HFFc6 (cell line): ENCODE measurements at places on chromosomes 11 and 22. TPM values are rescaled to one million over a fixed set of nuclear protein-coding genes. Genes with fewer than 3 reads are reported as not detected.

- H3K27me3 ChIP-seq, result peaks cover 14% of the 10 kb centered on the region
- no peak overlapping the region for H3K4me3 ChIP-seq
- peak overlapping the region; percentile 61 for H3K27ac ChIP-seq
- peaks cover 38% of the 10 kb centered on the region for H3K4me1 ChIP-seq
- DNase-seq, result no peak
- peaks cover 71% of the 10 kb centered on the region for H3K36me3 ChIP-seq
These were observed 47.7 kb downstream of the DKK3 start for GRCh38 chr11:11960687-11961086.

DNA sequence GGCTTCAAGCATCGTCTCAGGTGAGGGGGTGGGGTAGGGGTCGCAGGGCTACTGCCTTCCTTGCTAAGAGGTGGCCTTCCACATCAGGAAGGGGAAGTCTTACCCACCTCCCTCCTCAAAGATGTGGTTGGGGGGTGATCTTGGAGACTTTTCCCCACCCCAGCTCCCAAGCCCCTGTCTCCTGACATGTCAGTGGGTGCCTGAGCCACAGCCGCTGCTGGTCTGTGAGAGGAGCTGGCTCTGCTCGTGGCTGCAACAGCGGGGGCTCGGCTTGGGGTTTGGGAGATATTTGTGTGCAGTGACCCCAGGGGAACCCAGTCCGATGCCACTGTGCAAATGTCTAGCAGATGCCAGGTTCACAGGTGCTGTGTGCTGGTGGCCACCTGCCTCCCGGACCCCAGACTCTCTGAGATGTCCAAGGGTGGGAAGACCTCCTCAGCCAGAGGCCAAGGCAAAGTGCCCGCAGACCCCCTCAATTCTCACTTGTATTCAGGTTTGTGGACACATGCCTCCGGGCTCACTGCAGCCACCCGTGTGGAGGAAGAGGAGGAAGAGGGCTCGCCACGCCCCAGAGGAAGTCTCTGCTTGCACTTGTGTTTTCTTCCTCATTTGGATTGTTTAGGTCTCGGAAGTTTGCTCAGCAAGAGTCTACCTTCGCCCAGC, 1.9 kb downstream of the KCNQ1 start:
- H3K4me1 ChIP-seq, result no peaks in the 10 kb centered on the region
- H3K36me3 ChIP-seq, result no peaks in the 10 kb centered on the region
- H3K27ac ChIP-seq, result no peak overlapping the region
- H3K4me3 ChIP-seq, result no peak overlapping the region

DNA sequence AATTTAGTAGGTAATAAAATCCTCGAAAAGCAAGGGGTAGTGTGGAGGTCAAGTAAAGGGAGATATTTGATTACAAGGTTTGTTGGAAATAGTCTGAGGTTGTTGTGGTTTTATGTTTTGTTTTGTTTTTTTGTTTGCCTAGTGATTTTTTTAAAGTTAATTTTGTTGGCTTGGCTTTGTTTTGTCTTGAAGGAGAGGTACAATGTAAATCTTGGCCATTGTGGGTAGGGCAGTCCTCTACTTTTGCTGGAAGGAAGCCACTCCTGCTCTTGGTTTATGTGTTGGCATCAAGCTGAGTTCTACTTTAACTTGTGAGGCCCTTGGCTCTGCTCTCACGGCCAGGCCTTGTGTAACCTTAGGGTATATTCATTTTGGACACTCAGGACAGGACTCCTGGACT, 3.2 kb downstream of the AMOTL1 start:
- peak overlapping the region; percentile 35 for H3K4me3 ChIP-seq
- peaks cover 4% of the 10 kb centered on the region; the same call in 1 of the 2 replicates for H3K36me3 ChIP-seq
- H3K4me1 ChIP-seq, result peaks cover 70% of the 10 kb centered on the region
- DNase-seq, result no peak
- H3K27ac ChIP-seq, result peak overlapping the region; percentile 49

DDX25 gene
- not detected in 3 replicates for total RNA-seq

TEX54 gene
- total RNA-seq, result not detected in 3 replicates

EMSY gene
- total RNA-seq, result 14.5 to 17.0 TPM (median 15.6 TPM) in 3 replicates

KMT5B gene
- 19.0 to 22.0 TPM (median 21.0 TPM) in 3 replicates for total RNA-seq

DNA sequence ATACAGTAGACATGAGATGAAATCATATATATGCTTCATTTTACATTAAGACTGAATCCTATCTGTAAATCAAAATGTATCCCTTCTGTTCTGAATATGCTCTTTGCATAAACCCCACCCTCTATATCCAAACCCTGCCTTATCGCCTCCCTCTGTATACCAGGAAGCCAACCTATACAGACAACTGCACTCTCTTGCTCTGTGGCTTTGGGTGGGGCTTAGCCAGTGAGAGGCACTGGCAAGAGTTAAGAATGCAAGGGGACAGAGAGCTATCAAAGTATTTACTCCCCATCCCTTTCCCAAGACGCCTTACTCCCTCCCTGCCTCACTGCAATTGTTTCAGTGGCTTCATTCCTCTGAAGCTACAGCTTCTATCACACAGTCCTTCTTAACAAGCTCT, 309.8 kb downstream of the TTC28 start:
- no peak overlapping the region for H3K4me3 ChIP-seq
- H3K27me3 ChIP-seq, result no peaks in the 10 kb centered on the region
- H3K4me1 ChIP-seq, result peaks cover 43% of the 10 kb centered on the region
- peaks cover 14% of the 10 kb centered on the region; the same call in 1 of the 2 replicates for H3K36me3 ChIP-seq
- no peak for DNase-seq

CENPM gene
- 15.3 to 26.2 TPM (median 25.1 TPM) in 3 replicates for total RNA-seq

B3GAT1 gene
- not detected in 3 replicates for total RNA-seq

- H3K27ac ChIP-seq, result no peak overlapping the region
- no peaks in the 10 kb centered on the region for H3K4me1 ChIP-seq
- DNase-seq, result peak; percentile 57
- no peak overlapping the region for H3K4me3 ChIP-seq
- H3K36me3 ChIP-seq, result no peaks in the 10 kb centered on the region
- peaks cover 16% of the 10 kb centered on the region for H3K27me3 ChIP-seq
These were observed 11.0 kb upstream of the PTPN5 start for GRCh38 chr11:18802381-18803257.

ACR gene
- not detected in 3 replicates for total RNA-seq

KDM4E gene
- total RNA-seq, result not detected in 2 replicates

OR5AK2 gene
- not detected in 3 replicates for total RNA-seq

ROM1 gene
- total RNA-seq, result 2.7 to 4.5 TPM (median 3.1 TPM) in 3 replicates

OLFML1 gene
- 0.25 TPM in 1 of 3 replicates, not detected in the others for total RNA-seq

DNA sequence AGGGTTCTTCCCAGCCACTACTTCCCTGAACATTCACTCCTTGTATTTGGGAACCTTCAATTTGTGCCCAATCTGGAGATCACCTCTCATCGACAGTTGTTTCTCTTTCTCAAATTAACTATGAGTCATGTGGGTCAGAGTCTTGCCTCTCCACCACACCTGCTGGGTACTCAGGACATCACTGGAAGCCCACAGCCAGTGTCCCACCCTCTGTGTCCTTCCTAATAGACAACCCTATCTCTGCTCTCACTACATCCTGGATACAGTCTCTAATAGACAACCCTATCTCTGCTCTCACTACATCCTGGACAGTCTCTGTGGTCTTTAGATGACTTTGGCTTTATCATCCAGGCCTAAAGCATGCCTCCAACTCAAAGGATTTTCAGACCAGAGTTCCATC, 70.1 kb downstream of the ARL14EP start:
- no peak overlapping the region for H3K27ac ChIP-seq
- H3K4me1 ChIP-seq, result no peaks in the 10 kb centered on the region
- no peaks in the 10 kb centered on the region for H3K27me3 ChIP-seq
- H3K36me3 ChIP-seq, result no peaks in the 10 kb centered on the region
- DNase-seq, result no peak

DNA sequence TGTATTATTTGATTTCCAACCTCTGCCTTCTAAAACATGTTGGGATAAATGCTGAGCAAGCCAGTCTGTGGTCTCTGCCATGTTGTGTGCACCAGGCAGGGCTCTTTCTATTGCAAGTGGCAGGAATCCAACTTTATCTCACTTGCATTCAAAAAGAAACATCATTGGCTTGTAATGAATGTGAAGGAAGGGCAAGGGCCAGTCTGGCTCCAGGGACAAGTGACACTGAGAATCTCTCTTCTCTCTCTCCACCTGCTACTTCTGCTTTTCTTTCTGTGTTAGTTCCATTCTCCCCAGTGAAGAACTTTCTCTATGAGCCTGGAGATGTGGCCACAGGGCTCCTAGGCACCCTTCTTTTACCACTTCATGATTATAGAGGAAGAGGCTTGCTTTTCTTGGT, 329.9 kb upstream of the NCAM1 start:
- no peak for DNase-seq
- H3K27me3 ChIP-seq, result peaks cover 6% of the 10 kb centered on the region; the same call in 1 of the 2 replicates
- H3K27ac ChIP-seq, result no peak overlapping the region
- no peaks in the 10 kb centered on the region for H3K36me3 ChIP-seq

- H3K27me3 ChIP-seq, result no peaks in the 10 kb centered on the region
- peaks cover 24% of the 10 kb centered on the region for H3K36me3 ChIP-seq
- H3K4me1 ChIP-seq, result peaks cover 18% of the 10 kb centered on the region
- H3K4me3 ChIP-seq, result no peak overlapping the region
These were observed 43.9 kb downstream of the PDHX start for GRCh38 chr11:34960277-34960676.

DNA sequence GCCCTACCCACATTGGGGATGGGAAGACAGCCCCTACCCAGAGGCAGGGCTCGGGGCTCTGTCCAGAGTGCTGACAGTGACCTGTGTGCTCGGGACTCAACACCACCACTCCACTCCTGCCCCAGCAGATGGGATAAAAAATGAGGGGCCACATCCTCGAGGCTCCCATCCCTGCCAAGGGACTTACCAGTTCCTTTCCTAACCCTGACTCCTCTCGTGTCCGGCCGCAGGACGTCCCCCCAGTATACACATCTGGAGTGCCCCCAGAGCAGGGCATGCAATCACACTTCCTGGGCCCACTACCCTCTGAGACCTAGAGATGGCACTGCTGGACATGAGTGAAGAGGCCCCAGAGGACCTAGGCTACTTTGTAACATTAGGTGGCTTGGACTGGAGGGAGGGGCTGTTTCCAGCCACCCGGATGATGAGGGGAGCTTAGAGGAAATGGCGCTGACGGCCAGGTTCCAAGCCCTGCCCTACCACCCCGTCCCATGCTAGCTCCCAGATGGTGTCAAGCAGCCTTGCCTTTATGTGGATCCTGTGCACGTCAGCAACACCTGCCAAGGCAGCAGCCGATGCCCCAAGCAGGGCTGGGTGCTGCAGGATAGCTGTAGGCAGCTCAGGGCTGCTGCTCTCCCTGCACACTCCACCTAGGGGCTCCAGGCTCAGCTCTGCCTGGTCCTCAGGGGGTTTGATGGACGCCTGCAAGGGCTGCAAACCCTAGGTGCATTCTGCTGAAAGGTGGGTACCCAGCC, 86.6 kb downstream of the DGCR2 start:
- no peaks in the 10 kb centered on the region for H3K36me3 ChIP-seq
- no peak overlapping the region for H3K4me3 ChIP-seq
- no peaks in the 10 kb centered on the region for H3K4me1 ChIP-seq
- H3K27ac ChIP-seq, result no peak overlapping the region
- peaks cover 7% of the 10 kb centered on the region for H3K27me3 ChIP-seq

GRCh38 chr11:15927196-15927863, 429.0 kb downstream of the SOX6 start:
- H3K36me3 ChIP-seq, result no peaks in the 10 kb centered on the region
- H3K27me3 ChIP-seq, result peaks cover 7% of the 10 kb centered on the region; the same call in 1 of the 2 replicates
- H3K4me1 ChIP-seq, result no peaks in the 10 kb centered on the region
- no peak overlapping the region for H3K27ac ChIP-seq

- no peak for DNase-seq
- no peaks in the 10 kb centered on the region; the same call in 1 of the 2 replicates for H3K27me3 ChIP-seq
- H3K4me3 ChIP-seq, result no peak overlapping the region
- H3K27ac ChIP-seq, result no peak overlapping the region
- H3K36me3 ChIP-seq, result peaks cover 5% of the 10 kb centered on the region; the same call in 1 of the 2 replicates
These were observed 1368.4 kb downstream of the BRD1 start for GRCh38 chr22:48459259-48459658.

DNA sequence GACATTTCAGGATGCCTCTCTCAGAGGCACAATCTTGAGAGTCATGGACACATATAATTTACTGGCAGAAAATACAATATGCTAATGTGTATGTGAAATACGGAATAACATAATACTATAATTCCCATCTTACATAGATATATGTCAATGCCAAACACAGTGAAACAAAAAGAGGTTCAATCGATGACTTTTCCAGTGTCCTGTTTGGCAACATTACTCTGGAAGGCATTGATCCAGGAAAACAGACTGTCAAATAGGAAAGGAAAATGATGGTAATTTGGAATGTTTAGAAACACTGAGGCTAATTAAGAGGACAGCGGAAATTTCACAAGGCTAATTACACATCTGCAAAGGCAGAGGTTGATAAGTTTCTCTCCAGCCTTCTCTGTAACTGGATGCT, 942.3 kb downstream of the LRRC4C start:
- no peak overlapping the region for H3K27ac ChIP-seq
- H3K27me3 ChIP-seq, result peaks cover 2% of the 10 kb centered on the region; the same call in 1 of the 2 replicates
- H3K4me3 ChIP-seq, result no peak overlapping the region
- DNase-seq, result no peak
- H3K36me3 ChIP-seq, result no peaks in the 10 kb centered on the region

DNA sequence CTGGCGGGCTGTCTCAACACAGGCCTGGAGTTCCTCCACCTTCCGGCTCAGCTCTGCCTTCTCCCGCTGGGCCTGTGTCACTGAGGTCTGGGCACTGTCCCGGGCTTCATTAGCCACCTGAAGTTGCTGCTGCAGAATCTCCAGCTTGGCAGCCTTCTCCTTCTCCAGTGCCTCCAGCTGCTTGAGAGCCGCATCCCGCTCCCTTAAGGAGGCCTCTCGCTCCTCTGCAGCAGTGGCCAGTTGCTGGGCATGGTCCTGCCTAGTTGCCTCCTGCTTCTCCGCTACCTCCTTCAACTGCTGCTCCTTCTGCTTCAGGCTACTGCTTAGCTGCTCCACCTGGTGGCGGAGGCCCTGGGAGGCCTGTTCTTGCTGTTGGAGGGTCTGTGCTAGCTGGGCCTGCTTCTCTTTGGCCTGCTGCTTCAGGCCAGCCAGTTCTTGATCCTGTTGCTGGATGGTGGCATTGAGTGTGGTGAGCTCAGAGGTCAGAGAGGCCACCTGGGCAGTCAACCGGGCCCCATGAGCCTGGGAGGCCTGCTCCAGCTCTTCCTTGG, 16.9 kb downstream of the IL18BP start:
- peaks cover 17% of the 10 kb centered on the region for H3K27me3 ChIP-seq
- peak overlapping the region; percentile 47; the same call in 1 of the 2 replicates for H3K27ac ChIP-seq
- no peak for DNase-seq

TBC1D10A gene
- 16.8 to 20.3 TPM (median 18.4 TPM) in 3 replicates for total RNA-seq

GRCh38 chr11:73659961-73660360, 13.6 kb downstream of the PLEKHB1 start:
- no peak overlapping the region for H3K4me3 ChIP-seq
- H3K36me3 ChIP-seq, result no peaks in the 10 kb centered on the region
- H3K27ac ChIP-seq, result peak overlapping the region; percentile 41; the same call in 1 of the 2 replicates
- DNase-seq, result no peak
- no peaks in the 10 kb centered on the region; the same call in 1 of the 2 replicates for H3K27me3 ChIP-seq

DNA sequence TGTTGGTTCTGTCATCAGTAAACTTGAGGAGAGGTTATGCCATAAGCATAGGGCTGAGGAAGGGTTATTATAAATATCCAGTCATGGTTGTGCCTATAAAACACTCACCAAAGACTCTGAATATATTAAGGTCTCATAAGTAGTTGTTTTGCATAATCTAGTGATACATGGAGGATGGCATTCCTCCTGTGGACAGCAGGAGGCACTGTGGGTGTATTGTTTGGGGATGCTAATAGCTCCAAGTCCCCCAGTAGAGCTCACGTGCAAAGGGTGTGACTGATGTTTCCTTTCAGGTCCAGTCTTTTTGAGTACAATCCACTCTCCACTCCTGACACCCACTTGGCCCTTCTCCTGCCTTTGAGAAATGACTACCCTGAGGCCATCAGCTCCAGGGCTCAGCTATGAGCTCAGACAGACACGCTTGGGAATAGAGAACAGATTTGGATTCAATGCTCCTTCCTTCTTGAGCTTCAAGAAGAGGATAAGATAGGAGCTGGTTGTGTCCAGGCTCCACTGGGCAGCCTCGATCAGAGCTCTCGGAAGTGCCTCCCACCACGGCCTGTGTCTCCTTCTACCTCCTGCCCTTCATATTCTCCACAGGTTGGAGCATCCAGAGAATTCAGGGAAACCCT, 85.2 kb upstream of the IGLL5 start:
- DNase-seq, result no peak
- no peak overlapping the region for H3K27ac ChIP-seq
- no peak overlapping the region for H3K4me3 ChIP-seq
- H3K4me1 ChIP-seq, result 0 out of 2 replicates have a peak, but pooled peaks cover 5% of the 10 kb centered on the region
- peaks cover 26% of the 10 kb centered on the region for H3K27me3 ChIP-seq
